Activated CD4-positive, alpha-beta T cell treated with anti-CD3 and anti-CD28 coated beads for 24 hours (primary cell): ENCODE measurements at places on chromosomes 6 and 20.

- no peak for DNase-seq
Observed at GRCh38 chr6:158452191-158452590, 107.7 kb upstream of the TMEM181 start.

DNA sequence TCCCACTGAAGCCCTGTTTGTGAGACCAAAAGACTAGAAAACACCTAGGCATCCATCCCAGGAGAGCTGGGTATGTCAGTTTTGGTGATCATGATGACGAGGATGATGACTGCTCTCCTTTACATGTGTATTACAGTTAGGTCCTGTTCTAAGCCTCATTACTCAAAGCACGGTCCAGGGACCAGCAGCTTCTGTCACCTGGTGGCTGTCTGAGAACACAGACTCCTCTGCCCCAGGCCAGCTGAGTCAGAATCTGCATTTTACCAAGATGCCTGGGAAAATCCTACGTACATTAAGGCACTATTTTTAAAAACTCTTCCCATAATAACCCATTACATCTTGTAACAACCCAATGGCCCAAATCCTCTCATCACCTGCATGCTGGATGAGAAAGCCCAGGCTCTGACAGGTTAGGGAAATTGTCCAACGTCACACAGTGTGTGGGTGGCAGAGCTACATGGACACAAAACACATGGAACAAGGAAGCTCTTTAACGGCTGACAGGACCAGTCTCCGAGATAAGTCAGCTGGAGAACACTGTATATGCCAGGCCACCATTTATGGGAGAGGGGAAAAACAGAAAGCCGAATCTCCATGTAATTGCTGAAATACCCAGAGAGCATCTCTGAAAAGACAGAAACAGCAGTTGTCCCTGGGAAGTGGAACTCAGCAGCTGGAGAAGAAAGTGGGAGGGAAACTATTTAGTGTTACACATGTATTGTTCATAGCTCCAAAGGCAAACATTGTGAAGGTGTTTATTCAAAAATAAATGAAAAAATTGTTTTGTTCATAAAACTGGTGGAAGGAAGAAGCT is 65.4 kb downstream of the BMP7 start:
- no peak for DNase-seq

GRCh38 chr20:33119725-33120720 is 40.6 kb downstream of the BPIFB4 start:
- DNase-seq, result no peak

- DNase-seq, result no peak
Observed at GRCh38 chr20:31698803-31699718, 23.6 kb downstream of the BCL2L1 start.

DNA sequence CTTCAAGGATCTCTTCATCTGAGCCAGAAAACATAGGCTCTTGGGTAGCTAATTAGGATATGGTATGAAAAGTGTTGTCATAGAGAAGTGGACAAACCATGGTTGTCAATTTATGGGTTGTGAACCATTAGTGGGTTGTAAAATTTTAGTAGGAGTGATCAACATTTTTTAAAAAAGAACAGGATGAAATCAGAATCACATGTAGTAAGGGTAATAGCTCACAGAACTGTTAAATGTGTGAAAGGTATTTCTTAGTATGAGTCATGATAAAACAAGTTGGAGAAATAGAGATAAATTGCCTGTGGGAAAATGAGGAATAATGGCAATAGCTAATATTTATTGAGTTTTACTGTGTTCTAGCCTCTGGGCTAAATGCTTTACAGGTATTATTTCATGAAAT is 113.4 kb downstream of the MAP3K4 start:
- DNase-seq, result no peak

GRCh38 chr6:161406646-161407045 is 132.8 kb upstream of the AGPAT4 start:
- no peak for DNase-seq

- DNase-seq, result no peak
Observed at GRCh38 chr20:19885939-19886660, 128.0 kb downstream of the RIN2 start.

GRCh38 chr6:138817799-138818198 is 21.9 kb downstream of the ECT2L start:
- DNase-seq, result no peak

- no peak for DNase-seq
Observed at GRCh38 chr6:38528196-38528965, 111.3 kb downstream of the BTBD9 start.

DNA sequence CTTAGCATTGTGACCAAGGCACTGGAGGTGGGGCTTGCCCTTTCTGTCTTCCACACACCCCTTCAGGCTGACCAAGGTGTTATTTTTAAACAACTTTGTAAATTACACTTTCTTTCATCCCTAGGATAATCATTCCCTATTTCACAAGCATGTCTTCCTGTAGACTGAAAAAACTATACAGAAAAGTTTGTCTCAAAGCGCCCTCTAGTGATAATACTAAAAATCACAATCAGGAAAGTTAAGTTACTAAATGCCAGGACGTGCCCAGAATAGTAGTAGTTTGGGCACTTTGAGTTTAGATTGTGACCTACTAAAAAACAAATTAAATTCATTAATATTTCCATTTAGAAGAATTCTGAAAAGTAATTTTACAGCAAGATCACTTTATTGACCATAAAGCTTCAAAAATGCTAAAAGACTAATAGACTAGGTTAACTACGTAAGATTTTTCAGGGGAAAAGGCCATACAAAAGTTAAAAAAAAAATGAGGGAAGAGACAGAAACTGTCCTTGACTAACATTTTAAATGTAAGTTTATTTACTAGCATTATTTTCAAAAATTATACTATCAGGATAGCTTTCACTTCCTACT is 123.3 kb upstream of the DUSP22 start:
- no peak for DNase-seq

GRCh38 chr20:56359212-56360132 is 698 bp downstream of the FAM210B start:
- no peak for DNase-seq

DNA sequence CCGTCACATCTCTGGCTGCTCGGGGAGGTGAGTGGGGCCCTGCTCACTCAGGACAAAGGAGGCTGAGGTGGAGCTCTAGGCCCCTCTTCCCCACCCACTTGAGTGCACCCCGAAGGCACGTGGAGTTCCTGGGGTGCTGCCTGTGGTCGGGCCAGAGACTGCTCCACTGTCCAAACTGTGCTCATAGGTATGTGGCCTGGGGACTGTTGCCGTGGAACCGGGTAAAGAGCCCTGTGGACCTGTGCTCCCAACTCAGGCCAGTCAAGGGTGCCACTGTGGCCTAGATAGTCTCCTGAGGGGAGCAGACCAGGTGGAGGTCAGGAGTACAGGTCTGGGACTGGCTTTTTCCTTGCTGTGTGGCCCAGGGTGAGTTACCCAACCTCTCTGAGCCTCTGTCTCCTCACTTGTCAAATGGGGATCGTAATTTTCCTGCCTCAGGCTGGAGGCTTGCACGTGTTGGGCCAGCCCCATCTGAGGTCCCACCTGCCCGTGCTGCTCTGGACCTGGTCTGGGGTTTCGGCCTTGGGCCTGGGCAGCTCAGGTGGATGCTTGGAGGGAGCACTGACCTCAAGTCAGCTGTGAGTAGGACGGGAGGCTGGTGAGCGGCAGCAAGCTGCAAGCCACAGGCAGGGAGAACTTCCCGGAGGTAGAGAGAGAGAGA is 12.4 kb upstream of the NPBWR2 start:
- DNase-seq, result no peak

DNA sequence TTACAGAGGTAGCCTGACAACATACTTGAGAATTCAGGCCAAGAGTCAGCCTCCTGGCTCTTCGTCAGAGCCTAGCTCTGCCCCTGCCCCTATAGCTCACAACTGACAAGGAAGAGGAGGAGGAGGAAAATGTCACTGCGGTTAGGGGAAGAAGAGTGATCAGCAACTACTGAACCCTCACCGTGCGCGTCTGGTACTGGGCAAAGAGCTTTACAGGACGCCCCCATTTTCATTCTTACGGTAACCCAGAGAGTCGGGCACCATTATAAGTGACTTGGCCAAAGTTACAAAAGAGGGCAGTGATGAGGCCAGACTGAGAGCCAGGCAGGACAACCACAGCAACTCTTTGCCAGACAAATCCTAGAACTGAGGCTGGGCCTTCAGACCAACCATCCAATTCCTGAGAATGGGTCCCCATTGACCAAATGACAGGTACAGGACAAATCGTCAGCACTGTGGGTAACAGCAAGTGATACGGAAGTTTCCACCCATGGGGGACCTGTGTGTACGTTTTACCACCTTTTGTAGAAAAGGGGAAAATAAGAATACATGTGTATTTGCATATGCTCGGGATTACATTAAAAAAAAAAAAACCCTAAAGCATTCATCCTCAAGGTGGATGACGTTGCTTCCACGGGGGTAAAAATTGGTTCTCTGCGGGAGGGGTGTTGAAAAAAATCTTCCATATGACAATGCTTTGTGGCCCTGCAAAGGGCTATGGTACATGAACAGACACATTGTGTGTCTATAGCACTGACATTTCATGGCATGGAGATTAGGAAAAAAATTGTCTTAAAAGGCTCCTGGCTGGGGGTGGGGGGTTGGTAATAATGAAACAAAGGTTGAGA is 118.0 kb downstream of the NFATC2 start:
- no peak for DNase-seq

DNA sequence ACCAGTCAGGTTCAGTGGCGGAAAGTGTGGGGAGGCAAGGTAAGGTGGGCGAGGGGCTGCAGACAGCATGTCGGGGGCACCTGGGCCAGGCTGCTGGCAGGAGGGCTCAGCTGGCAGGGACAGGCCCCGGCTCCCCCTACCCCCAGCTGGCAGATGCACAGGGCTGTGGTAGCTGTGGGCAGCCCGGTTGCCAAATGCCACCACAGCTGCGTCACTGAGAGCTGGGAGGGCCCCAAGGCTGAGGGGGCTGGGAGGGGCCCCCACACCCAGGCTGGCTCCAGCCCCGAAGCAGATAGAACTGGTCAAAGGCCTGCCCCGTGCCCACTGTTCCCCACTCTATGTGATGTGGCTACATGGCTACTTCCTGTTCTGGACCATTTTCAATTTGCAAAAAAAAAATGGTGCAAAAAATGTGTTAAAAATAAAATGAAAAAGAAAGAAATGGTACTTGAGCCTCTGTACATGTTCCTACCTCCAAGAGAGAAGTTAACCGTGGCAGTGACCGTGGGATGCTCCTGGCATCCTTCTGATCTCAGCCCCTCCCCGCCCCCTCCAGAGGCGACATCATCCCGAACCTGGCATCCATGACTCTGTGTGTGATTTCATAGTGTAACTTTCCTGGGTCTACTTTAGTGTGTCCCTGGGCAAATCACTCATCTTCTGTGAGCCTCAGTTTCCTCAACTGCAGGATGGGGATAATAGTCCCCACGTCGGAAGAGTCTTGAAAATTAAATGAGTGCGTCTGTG is 64.4 kb downstream of the UBE2V1 start:
- DNase-seq, result no peak

DNA sequence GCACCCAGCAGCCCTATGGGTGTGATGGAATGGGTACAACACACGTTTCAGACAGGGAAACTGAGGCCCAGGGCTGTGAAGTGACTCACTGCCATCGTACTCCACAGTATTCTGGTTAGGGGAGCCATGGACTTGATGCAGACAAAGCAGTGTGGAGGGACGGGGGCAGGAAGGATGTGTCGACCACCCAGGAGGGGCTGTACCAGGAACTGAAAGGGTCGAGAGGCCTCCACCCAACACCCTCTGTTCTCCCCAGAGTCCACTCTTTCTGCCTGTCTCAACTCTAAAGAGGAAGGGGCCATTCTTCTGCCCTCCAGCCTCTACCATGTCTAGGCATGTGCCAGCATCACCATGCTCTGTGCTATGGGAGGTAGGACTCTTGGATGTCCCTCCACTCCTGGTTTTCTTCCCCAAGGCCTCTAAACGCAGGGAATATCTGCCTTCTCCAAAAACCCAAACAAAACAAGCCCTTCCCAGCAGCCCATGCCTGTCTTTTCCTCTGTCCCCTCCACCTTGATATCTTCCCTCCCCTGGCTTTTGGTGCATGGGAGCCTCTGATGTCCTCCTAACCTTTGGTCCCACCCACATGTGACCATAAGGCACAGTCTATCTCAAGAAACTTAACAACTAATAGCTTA is 7.4 kb downstream of the SLC22A1 start:
- DNase-seq, result no peak

- no peak for DNase-seq
Observed at GRCh38 chr6:118697554-118697953, 46.2 kb upstream of the CEP85L start.

DNA sequence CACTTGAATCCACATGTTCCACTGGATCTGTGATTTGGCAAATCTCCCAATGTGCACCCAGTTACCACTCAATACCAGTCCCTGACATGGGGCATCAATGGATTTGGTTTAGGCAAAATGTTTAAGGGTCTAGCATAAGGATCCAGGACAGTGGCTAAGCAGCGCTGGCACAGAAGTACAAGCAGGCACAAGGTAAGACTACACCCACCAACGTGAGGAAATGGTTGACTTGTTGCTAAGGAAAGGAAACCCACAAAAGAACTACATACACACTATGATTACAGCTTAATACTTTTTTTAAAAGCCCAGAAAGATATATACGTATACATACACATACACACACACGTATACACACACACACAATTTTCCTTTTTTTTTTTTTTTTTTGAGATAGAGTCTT is 79.0 kb downstream of the DNAAF9 start:
- no peak for DNase-seq

GRCh38 chr20:4950437-4950836 is 50.9 kb downstream of the SLC23A2 start:
- no peak for DNase-seq

DNA sequence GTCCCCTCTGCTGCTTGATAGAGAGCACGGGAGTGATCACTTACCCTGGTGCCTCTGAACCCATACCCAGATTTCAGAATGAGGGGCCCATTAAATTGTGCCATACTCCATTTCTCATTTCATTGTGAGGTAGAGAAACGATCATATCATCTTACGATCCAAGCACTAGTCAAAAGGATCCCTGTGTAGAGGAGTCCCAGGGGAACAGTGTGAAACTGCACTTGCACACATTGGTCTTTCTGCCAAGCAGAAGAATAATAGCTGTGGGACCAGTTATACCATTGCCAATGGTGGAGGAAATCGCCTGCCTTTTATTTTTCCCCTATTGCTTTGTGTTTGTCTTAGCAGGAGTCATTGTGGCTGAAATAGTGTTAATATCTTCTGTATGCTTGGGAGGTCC is 161.9 kb downstream of the FARS2 start:
- DNase-seq, result no peak

DNA sequence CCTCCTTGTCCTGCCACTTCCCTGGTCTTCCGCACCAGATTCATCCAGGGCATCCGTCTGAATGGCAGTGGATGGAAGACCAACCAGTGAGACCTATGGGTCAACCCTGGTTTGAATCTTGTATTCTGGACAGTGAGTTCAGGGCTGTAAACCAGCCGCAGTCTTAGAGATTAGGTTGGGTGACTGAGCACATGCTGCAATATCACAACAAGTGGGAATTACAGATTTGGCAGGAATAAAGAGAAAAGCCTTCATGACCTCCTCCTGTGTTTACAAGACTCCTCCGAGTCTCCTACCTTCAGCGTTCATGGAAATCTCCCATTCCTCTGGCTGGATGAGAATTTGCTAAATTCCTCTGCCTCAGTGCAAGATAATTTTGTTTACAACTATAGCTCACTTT is 9.9 kb downstream of the ECI2 start:
- no peak for DNase-seq
